Femur (tissue), 1 donor: ENCODE measurements at places on chromosomes 2 and 18.

GRCh38 chr2:150431561-150432311 lies 55.7 kb downstream of the RND3 start:
- no peak for DNase-seq

DNA sequence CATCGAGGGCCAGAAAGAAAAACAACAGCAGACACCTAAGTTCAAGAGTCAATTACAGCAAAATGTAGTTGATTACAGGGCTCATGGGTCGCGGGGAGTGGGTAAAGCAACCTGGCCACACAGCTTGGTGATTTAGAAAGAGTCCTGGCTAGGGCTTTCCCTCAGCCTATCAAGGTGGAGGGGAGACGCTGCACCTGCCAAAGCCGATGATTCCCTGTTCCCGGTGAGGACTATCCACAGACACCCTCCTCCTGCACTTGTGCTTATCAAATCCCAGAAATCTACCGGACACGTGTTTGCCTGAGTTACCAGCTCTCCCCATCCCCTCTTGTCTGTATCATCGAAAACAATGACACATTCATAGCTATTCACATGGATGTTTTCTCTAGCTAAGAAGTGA lies 7.0 kb upstream of the SOX11 start:
- DNase-seq: no peak

DNA sequence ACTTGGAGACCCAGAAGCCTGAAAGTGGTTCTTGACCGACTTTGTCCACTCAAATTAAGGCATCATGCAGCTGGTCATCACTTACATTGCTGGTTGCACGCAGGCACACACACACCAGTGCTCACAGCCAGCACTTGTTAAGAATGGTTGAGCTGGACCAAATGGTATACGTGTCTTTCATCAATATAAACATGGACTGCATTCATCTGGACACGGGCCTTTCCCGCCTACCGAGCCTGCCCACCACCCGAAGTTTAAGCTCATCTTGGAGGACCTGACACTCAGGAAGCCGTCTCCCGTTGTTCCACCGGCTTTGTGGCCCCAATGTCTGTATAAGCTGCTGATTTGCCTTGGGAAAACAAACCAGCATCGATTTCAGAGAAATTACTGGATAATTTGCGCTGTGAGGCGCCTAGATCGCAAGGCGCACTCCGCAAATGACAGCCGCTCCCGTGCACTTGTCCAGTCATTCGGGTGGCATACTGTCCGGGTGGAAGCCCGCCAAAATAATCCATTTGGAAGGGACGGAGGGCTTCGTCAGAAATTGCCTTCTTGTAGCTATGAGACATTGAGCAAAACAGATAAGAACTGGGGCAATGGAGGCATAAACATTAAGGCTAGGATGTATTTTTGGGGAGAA lies 40.1 kb upstream of the AKAIN1 start:
- DNase-seq: no peak

DNA sequence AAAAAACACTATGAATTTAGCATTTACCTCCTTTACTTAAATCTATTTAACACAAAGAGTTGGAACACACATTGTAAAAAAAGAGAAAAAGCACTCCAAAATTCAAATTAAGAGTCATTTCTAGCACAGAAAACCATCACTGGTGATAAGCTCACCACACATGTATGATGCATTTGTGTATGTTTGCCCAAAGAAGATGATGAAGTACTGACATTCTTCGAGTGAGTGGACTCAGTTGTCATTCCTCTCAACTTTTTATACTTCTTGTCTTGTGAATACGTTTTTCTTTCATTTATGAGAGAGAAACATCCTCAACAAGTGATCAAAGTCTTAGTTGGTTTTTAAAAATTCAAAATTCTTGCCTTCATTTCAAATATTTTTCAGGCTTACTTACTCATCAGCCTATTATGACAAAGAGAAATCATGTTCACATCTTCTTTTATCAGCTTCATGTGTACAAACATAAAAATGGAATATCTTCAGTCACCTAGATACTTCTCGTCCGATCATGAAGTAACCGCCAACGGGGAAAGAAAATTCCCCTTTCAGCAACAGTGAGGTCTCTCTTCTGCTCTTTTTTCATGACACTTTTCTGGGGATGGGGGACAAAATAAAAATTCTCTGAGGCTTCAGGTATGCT lies 1.5 kb downstream of the DSEL start:
- DNase-seq: no peak

DNA sequence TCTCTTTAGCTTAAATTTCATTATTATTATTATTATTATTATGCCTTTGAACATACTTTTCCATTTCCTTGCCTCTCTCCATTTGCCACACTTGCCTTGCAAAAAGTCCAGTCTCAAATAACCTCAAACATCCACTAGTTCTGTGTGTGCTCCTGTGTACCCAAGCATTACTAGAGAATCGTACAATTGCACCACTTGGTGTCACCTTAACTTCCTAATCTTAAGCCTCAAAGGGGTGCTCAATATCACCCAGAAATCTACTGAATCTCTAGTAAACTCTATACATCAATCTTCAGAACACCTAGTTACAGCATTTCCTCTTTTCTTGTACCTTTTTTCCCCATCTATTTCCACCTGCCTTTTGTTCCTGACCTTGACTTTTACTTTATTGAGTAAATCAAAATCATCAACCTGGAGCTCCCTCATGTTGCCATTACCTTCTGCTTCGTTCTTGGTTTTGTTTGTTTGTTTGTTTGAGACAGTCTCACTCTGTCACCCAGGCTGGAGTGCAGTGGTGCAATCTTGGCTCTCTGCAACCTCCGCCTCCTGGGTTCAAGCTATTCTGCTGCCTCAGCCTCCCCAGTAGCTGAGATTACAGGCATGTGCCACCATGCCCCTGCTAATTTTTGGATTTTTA lies 12.5 kb upstream of the SOS1 start:
- DNase-seq: no peak

- peak; percentile 78 for DNase-seq
These were observed 921 bp downstream of the VAPA start for GRCh38 chr18:9914584-9915290.

DNA sequence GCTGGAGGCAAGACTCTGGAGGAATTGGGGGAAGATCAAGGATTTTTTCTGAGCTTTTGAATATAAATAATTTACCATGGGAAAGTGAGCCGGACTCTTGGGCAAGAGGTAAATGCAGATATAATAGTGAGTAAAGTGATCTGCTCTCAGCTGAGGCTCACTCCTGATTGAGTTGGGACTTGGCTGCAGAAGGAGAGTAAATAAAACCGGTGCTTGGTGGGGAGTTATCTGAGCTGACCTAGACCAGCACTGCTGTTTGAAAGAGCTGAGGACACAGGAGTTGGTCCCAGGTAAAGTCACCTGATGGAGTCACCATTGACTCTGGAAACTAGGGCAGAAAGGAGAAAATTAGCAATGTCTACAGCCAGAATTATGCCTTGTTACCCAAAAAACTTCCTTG lies 57.3 kb upstream of the LRPPRC start:
- no peak for DNase-seq

DNA sequence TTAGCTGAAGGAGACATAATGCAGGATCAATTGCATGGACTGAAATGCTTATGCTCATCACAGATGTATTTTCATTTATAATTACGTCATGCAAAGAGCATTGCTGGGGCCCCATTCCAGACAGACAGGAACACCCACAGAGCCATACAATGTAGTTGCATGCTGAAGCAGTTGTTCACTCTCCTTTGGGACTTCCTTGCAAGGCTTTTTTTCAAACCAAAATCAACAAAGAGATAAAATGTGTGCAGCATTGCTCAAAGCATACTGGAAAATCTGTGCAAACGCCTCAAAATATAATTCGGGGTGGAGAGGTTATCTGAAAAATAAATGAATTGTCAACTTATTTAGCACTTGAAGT lies 463.2 kb downstream of the CDH2 start:
- DNase-seq: peak; percentile 80

- DNase-seq: peak; percentile 40
These were observed 79.8 kb downstream of the RHOB start for GRCh38 chr2:20526708-20527107.

DNA sequence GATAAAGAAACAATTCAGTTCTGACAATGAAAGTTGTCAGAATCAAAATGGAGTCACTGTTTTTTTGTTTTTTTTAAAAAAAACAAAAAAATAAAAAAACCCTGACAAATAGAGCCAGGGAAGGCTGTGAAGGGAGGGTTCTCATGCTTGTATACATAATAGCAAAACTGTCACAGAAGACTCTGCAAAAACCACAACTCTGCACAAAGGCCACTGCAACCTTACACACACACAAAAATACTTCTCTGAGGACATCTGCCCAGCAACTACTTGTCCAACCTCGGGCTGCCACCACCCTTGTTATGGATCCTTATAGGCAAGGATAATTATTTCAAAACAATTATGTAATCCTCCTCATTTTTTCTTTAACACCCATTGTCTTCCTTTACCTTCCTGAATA lies 41.9 kb upstream of the C2orf66 start:
- no peak for DNase-seq

GRCh38 chr2:27092696-27093429 lies 6.3 kb downstream of the KHK start:
- DNase-seq: no peak

DNA sequence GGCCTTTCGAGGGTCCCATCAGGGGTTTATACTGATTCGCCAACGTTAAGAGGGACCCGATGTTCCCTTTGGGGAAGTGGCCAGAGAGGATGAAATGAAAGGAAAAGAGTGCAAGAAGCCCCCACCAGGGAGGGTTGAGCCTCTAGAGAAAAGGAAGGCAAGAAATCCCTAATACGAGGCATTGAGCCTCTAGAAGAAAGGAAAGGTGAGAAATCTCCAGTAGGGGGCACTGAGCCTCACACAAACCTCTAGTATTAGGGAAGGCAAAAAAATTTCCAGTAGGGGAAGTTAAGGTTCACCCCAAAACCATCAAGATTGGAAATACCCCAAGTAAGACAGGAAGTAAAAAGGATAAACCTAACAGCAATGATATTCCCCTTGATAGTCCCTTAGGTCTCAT lies 9.8 kb upstream of the SAP130 start:
- no peak for DNase-seq

DNA sequence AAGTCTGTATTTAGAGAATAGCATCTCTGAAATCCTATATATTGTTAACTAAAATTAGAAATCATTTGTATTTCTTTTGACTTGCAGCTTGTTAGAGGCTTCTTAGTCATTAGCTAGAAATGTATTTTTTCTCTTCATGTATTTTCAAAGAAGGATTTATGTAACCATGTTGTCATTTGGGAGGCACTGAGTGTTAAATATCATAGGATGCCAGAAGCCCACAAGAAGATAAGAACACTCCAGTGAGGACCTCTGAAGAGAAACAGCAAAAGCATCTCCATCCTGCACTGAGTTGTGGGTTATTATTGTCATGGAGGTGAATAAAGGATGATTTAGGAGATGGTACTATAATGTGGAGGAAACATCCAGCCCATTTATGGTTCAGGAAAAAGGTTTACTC lies 93.5 kb downstream of the UBE2E3 start:
- no peak for DNase-seq

GRCh38 chr2:197705912-197706838 lies 1.0 kb downstream of the MARS2 start:
- DNase-seq: peak; percentile 41

- no peak for DNase-seq
These were observed 109.1 kb downstream of the PLA2R1 start for GRCh38 chr2:159953136-159953823.

DNA sequence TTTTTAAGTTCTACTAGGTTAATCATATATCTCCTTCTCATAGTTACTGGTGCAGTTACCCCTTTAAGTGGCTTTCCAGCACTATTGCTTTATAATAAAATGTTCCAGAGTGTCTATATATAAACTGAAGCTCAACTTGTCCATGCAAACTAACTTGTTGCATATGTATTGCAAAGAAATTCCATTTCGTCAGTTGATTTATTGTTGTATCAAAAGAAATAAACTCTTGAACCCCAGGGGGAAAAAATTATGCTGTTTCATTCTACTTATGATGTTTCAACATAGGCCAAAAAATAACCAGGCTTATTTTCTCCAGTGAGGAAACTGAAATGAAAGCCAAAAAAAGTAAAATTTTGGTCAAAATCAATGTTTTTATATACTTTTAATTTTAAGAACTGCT lies 491.9 kb downstream of the NR4A2 start:
- no peak for DNase-seq

- no peak for DNase-seq
These were observed 20.2 kb upstream of the DYNC1I2 start for GRCh38 chr2:171667041-171667440.

DNA sequence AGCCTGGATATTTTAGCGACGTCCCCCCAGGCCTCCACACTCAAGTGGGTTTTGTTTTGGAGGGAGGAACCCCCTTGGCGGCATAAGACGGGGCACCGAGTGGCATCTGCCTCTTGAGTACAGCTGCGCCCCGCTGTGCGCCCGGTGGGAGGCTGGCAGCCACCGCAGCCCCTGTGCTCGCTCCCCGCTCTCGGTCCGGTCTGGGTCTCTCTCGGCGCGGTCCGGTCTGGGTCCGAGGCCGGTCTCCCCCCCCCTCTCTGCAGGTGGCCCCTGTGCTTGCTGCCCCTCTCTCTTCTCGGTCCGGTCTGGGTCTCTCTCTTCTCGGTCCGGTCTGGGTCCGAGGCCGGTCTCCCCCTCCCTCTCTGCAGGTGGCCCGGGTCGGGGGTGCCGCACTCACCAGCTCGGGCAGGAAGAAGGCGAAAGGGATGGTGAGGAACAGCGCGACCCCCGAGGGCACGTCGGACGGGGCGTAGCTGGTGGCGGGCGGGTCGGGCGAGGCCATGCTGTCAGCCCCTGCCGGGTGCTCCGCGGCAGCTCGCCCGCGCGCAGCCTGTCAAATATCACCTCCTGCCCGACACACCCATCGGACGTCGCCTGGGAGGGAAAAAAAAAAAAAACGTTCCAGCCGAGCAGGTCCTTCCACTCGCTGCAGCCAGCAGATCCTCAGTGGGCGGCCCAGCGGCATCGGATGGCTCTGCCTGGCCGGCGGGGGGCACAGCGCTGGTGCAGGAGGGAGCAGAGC lies at the start of gene MALL:
Gene MALL, minus strand, starts transcription at position 532 of the 742 bp plus-strand sequence. Its CDS starts 30 bp downstream, at position 502.
- DNase-seq: no peak

DNA sequence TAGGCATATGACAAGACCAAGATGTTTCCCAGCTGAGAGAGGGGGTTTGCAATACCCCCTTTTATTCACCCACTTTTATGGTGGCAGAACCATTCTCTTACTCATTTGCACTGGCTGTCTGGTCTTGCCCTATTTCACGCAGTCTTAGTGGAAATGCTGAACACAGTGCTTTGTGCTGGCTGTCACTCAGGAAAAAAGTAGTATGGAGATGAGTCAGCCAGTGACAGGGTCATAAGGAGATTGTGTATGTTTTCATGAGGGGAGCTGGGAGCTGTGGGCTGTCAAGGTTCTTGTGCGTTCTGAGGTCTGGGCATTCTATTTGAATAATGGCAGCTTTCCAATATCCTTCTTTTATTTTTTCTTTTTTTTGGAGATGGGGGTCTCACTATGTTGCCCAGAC lies 10.9 kb upstream of the CNRIP1 start:
- no peak for DNase-seq

- no peak for DNase-seq
These were observed 109.6 kb upstream of the SLC14A2 start for GRCh38 chr18:45505497-45506206.

- no peak for DNase-seq
These were observed 241.6 kb downstream of the PIK3C3 start for GRCh38 chr18:42196651-42197050.
